Activated CD4-positive, alpha-beta T cell treated with anti-CD3 and anti-CD28 coated beads, Interleukin-10, Interleukin-2, amounts not matched to agents 100 ng/mL and 50 ng/mL, durations not matched to agents 16 hours and 8 hours (primary cell): ENCODE measurements at places on chromosomes 4 and X.
A peak's percentile ranks its signal among the peaks of the same experiment; 100 is the strongest.

GRCh38 chr4:176002007-176002613 lies 63.5 kb upstream of the WDR17 start:
- no peak for DNase-seq

DNA sequence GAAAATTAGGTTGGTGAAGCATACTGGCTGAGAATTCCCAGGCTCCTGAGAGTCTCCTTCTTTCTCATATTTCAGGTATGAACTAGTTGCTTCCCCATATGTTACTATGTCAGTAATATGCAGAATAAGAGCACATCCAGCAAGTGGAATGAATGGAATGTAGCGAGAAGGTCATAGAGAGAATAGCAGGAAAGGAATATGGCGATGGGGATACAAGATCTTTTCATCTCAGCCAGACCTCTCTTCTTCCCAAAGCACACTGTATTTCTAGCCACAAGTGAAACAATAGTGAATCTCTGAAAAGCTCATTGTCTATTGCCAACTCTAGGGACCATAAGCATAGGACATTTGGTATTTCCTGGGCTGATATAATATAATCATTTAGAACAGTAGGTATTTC lies 54.6 kb upstream of the MMAA start:
- DNase-seq, result no peak

DNA sequence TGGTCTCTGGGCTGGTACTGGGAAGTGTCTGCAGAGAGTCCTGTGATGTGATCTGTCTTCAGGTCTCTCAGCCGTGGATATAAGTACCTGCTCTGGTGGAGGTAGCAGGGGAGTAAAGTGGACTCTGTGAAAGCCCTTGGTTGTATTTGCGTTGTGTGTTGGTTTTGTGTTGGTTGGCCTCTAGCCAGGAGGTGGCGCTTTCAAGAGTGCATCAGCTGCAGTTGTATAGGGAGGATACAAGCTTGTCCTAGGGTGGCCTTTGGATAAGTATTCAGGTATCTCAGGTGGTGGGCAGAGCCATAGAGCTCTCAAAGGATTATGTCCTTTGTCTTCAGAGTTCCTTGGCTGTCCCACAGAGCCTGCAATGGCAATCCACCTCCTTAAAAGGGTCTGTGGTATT lies 111.6 kb downstream of the MAGEB17 start:
- peak; percentile 1 for DNase-seq

- peak; percentile 77 for DNase-seq
Measured at GRCh38 chr4:145936142-145936996, 2.3 kb downstream of the ZNF827 start.

GRCh38 chr4:157265281-157265680 lies 44.8 kb downstream of the GRIA2 start:
- no peak for DNase-seq

DNA sequence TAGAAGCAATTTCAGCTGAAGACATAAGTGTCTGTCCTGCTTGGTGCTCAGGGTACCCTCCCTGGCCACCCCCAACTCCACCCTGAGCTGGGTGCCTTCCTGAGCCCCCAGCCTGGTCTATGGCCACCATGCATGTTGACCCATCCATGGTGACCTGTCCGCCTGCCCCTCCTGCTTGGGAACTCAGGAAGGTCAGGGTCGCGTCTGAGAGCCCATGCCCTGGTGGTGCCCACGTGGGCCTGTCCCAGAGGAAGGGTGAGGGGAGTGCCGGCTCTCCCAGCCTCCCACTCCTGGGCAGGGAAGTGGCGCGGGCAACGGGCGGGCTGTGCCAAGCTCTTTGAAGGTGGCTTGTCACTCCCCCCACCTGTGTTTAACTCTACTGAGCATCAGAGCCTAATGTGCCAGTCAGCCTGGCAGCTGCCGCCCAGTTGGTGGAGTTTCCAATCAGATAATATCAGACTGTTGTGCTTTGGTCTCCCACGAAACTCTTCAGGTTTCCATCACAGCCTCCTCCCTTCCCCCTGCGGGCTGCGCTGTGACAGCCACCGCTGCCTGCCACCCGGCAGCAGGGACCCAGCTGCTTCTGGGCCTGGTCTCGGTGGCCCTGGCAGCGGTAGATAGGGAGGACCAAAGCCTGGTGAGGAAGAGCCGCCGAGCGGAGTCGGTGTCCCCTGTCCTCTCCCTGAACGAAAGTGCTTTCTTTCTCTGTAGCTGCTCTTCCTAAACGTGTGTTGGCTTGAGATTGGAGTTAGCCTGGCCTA lies 4.8 kb downstream of the SH3BP2 start:
- peak; percentile 62 for DNase-seq

- no peak for DNase-seq
Measured at GRCh38 chr4:119031218-119031617, 104.4 kb upstream of the MYOZ2 start.

DNA sequence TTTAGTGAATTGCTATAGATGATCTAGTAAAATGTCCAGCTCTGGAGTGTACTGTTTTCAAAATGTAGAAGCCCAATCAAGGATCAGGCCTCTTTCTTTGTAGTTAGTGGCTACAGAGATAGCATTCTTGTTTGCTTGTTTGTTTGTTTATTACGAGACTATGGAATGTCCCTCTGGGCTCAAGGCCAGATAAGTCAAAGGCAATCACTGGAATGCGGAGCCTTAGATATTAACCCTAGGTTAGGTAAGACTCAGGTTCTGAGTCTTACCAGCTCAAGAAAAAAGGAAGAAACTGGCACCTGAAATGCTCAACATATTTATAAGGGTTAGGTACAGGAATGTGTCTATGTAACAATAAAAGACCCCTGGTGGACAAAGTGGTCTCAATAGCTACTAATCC lies 261.5 kb downstream of the SLC7A11 start:
- no peak for DNase-seq

DNA sequence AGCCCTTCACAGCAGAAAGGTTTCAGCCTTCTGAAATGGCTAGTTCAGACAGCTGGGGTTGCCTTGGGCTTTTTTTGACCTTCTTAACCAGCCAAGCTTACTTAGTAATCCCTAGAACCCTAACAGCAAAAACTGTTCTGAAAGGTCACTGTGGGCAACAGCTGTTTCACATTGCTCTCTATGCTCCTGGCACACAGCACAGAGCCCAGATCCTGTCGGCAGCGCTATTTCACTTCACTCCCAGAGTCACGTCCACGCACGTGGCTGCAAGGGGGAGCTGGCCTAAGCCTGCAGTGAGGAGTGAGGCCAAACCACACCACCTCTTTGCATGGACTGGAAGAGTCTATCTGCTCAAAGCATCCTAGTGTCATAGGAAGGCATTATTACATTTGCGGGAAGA lies 32.0 kb upstream of the STS start:
- DNase-seq, result no peak

- no peak for DNase-seq
Measured at GRCh38 chr4:88735564-88735963, 37.9 kb upstream of the NAP1L5 start.

GRCh38 chr4:139761461-139761860 lies 95.8 kb downstream of the MGST2 start:
- peak; percentile 5 for DNase-seq

GRCh38 chr4:17366496-17366895 lies 145.4 kb downstream of the QDPR start:
- no peak for DNase-seq

GRCh38 chr4:76584241-76585152 lies 149.5 kb downstream of the SHROOM3 start:
- no peak for DNase-seq

DNA sequence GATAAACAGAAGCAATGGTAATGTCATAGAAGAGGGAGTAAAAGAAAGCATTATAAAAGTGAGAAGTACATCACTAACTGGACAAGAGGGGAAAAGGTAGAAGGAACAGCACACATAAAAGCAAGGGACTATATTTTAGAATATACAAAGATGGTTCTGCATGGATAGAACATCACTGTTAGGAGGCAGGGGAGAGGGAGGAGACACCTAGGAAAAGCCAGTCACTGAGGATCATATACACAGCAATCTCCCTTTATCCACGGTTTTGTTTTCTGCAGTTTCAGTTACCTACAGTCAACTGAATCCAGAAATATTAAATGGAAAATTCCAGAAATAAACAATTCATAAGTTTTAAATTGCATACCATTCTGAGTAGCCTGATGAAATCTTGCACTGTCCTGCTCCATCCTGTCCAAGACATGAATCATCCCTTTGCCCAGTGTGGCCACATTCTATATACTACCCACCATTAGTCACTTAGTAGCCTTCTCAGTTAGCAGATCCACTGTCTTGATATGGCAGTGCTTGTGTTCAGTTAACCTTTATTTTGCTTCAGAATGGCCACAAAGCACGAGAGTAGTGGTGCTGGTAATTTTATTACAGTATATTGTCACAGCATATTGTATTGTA lies 74.2 kb downstream of the PPA2 start:
- DNase-seq, result no peak

GRCh38 chr4:47483745-47484144 lies 1.3 kb upstream of the ATP10D start:
- no peak for DNase-seq

DNA sequence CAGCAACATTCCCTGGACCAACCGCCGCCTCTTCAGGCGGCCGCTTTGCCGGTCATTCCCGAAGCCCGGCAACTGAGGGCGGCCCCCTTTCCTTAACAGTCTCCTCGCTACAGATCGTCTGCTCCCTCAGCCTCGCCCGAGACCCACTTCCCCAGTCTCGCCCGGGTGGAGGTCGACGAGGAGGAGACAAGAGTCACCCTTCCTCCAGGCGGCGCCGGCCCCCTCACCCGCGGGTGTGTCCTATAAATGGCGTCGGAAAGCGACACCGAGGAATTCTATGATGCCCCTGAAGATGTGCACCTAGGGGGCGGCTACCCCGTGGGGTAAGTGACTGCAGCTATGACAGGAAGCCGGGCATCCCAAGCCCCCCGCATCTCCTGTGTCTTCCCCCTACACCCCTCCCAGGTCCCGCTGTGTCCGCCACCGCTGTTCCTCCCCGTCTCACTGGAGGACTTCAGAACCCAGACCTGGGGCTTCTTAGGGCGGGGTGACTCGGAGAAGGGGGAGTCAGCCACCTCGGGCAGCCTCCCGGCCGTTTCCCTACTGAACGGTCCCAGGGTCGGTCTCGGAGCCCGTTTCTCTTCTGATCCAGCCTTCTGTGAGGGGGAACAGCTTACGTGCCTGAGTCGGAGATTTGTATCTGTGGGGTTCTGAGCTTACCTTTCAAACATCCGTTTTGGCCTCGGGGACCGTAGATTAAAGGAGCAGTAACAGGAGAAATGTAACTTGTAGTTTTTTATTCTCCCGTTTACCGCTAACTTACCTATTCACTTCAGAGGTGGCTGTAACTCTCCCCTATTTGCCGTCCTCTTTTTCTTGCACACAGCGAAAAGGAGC lies 570 bp downstream of the WDR44 start:
- DNase-seq, result peak; percentile 46

DNA sequence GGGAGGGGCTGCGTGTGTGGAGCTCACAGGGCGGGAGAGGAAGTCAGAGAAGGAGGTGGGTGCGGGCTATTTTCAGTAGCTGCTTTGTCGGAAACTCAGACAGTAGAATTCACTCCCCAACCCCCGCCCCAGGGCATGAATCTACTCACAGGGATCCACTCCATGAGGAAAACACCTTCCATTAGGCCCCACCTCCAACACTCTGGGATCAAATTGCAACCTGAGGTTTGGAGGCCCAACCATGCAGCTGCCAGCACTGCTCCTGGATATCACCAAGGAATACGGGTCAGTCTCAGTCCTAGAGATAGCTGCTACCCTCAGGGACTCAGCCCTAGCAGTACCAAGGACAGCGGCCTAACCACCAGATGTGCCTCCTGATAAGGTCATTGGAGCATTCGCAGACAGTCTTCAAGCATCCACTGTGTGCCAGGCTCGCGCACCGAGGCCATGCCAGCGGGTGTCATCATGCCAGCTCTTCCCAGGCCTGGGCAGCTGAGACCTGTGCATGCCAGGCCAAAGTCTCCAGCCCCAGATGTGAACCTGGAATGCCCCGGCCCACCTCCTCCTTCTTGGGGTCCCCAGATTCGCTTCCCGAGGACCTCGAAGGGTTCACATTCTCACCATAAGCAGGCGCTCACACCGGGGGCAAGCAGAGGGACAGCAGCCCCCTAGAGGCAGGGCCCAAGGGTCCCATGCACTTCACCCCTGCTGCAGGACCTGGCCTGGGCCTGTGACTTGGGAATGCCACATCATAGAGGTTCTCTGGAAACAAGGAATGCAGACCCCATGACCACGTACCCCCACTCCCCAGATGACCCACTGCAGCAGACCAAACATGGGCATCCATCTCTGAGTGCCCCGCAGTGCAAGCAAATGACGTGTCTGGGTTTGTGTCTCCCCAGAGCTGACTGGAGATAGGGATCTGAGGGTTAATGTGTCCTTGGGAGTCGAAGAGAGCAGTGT lies 102.3 kb downstream of the ADRA2C start:
- DNase-seq, result no peak
